Posterior vena cava (tissue), 2 donors: ENCODE measurements at places on chromosomes 3 and 15. TPM values are rescaled to one million over a fixed set of nuclear protein-coding genes. Genes with fewer than 3 reads are reported as not detected.
A peak's percentile ranks its signal among the peaks of the same experiment; 100 is the strongest.

DNA sequence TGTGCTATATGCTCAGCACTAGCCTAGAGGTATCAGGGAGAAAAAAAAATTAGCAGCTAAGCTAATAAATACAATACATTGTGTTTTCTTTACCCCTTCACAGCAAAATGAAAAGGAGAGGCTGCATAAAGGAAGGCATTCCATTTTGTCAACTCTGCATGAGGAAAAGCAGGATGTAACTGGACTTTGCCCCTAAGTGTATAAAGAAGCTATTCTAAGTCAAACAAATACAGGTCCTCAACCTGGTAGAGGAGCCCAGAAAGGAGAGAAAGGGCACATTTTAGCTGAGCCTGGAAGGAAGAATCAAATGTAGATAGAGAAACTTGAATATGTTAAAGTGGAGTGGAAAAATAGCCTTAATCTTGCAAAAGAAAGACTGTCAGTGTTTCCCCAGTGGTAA is 89.0 kb upstream of the SPRED1 start:
- no peak for DNase-seq

GRCh38 chr3:65758876-65759598 is 279.7 kb downstream of the MAGI1 start:
- no peak for DNase-seq

GRCh38 chr3:47005212-47006144 is 26.0 kb downstream of the NBEAL2 start:
- no peak for DNase-seq

The SERINC4 gene
- total RNA-seq, result not detected

GRCh38 chr3:87766721-87767120 is 292.1 kb downstream of the CGGBP1 start:
- DNase-seq, result no peak

DNA sequence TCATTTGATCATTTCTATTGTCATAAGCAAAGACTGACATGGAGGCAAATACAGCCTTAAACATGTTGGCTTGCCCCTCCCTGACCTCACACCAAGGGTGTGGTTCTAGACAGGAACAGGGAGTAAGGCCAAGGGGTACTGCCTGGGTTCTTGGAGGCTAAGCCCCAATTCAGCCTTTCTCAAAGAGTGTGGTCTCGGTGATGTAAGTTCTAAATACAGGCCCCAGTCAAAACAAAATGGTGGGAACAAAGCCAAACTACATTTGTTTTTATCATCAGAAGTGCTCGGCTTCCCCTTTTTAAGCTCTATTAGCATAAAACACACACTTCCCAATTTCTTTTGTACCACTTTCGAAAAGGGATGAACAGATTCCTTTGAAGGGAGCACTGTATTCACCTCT is 129.5 kb downstream of the ATP8B4 start:
- no peak for DNase-seq

The VGLL4 gene
- total RNA-seq, result 78.7 TPM

The CCR3 gene
- total RNA-seq, result not detected

The SMAD6 gene
- 17.4 TPM for total RNA-seq

GRCh38 chr3:188231456-188231855 is 77.5 kb downstream of the LPP start:
- DNase-seq, result no peak

DNA sequence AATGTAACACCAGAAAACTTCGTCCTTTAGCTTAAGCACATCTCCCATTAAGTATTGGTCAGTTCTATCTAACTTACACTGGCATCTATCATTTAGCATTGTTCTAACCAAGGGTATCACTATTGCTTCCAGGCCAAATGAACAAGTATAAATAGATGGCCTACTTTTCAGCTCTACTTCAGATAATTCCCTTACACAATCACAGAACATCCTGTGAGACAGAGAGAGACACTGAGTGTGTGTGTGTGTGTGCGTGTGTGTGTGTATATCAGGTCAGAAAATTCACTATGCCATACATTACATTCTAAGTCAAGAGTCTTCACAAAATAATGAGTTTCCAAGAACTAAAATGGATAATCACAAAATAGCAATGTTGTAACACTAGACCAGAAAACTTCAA is 39.1 kb downstream of the SCAPER start:
- DNase-seq, result no peak

DNA sequence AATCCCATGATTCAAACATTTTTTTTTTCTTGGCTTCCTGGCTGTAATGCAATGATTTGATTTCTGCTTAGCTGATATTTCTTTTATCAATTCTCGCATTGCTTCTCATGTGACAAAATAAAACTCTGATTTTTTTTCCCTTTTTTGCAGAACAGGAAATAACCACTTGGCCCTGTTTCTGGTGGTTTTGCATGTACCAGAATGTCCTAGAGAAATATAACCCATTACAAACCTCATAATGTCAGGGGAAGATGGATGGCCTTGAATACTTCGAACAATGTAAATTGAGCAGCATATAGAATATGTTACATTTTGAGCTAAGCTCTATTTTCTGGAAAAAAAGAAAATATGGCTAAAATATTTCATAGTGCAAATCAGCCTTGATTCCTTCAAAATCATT is 275.6 kb downstream of the RAP2B start:
- DNase-seq, result no peak

- no peak for DNase-seq
Observed at GRCh38 chr3:38960042-38960622, 91.6 kb downstream of the SCN11A start.

DNA sequence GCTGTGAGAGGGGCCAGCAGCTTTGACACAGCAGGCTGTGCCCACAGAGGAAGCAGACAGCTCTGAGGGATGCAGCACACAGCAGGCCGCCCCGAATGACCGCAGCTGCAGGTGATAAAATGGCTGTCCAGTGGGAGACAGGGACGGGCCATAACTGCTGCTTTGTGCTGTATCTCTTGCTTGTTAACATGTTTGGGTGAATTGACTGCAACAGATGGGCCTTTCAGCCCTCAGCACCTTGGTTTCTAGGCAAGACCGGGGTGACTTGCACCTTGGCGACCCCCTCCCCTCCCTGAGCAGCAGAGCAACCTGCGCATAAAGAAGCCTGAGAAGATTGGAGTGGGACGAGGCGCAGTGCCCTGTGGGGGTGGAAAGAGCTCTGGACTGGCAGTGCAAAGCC is 36.6 kb upstream of the CLK3 start:
- DNase-seq, result peak; percentile 52

The TIMMDC1 gene
- 74.9 TPM for total RNA-seq

The RETNLB gene
- total RNA-seq, result not detected

The ANKRD63 gene
- not detected for total RNA-seq

The HYKK gene
- total RNA-seq, result 4.3 TPM

DNA sequence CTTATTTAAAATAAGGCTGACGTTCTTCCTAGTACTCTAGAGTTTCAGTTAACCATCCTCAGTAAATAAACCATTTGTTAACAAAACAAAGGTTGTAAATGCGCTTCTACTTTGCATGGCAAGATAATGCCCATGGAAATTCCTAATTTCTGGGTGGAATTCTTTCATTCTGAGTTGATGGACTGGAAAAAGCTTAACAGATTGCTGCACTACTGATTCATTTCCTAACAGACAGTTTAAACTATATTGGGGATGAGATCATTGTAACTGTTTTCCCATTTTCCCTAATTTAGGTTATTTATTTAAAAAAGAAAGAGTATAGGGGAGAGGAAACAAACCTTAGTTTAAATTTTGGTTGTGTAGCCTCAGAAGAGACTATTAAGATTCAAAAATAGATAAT is 342.2 kb downstream of the NLGN1 start:
- DNase-seq, result no peak

DNA sequence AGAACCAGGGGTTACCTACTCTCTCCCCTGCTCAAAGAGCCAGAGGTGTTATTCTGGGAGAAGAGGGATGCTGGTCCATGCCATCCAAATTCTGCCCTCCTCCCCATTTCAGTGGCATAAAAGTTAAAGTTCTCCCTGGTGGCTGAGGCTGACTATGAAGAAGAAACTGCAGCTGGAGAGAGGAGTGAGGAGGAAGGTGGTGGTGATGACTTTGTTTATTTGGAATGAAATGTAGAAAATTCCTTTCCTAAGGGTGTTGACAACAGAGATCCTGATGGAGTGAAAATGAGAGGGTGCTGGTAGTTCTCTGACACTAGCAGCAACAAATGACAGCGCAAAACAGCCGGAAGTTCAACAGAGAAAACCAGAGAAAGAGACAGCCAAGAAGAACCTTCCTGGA is 100.4 kb downstream of the PCCB start:
- DNase-seq, result no peak

DNA sequence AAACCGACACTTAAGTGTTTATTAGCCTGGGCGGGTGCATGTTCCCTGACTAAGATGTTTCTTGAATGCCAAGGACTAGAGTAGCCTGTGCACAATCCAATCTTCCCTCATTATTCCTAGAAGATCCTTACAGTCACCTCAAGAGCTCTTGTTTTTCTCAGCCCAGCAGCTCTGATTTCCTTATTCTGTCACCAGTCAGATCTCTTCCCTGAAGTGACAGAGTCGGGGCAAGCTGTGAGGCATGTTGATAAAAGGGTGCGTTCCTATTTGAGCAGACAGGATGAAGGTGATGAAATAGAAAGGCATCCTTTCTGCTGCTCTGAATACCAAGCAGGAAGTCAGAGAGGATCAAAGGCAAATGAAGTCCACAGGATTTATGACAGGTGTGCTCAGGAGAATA is 125.6 kb upstream of the MCTP2 start:
- DNase-seq, result no peak

The C3orf85 gene
- total RNA-seq, result not detected

The CP gene
- 41.3 TPM for total RNA-seq

GRCh38 chr3:58345457-58345856 is 12.8 kb downstream of the PXK start:
- no peak for DNase-seq

The TUSC7 gene
- not detected for total RNA-seq

The DAZL gene
- total RNA-seq, result not detected

The MYO1E gene
- total RNA-seq, result 113 TPM

The ADAMTS17 gene
- total RNA-seq, result 6.8 TPM

DNA sequence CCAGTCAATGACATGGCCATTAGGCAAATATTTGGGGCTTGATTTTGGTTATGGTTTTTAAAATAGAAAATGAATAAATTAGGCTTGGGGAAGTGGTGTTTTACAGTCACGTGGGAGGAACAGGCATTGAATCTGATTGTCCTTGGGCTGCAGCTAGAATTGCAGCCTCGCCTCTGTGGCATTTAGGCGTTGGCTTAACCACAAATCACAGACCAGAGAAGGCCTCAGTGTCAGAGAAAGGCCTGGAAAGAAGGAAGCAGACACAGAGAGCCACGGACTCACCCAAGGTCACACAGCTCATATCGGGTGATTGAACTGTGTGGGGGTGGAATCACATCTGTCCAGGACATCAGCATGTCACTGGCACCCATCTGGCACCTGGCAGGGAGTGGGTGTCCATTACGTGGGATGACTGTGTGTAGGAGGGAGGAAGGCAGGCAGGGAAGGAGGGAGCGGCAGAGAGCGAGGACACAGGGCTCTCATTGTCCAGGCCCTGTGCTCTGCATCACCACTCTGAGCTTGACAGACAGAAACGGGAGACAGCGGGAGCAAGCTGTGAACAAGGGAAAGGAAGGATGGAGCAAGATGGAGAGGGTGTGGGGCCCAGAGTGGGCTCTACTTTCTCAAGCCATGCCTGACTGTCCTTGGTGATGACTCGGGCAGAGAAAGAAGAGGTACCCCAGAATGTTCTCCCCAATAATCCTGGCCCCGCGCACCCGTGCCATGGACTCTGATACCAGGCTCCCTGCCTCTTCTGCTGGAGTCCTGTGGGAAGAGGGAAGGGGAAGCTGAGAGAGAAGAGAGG is 186.4 kb downstream of the FAM43A start:
- no peak for DNase-seq

The EXD1 gene
- not detected for total RNA-seq

DNA sequence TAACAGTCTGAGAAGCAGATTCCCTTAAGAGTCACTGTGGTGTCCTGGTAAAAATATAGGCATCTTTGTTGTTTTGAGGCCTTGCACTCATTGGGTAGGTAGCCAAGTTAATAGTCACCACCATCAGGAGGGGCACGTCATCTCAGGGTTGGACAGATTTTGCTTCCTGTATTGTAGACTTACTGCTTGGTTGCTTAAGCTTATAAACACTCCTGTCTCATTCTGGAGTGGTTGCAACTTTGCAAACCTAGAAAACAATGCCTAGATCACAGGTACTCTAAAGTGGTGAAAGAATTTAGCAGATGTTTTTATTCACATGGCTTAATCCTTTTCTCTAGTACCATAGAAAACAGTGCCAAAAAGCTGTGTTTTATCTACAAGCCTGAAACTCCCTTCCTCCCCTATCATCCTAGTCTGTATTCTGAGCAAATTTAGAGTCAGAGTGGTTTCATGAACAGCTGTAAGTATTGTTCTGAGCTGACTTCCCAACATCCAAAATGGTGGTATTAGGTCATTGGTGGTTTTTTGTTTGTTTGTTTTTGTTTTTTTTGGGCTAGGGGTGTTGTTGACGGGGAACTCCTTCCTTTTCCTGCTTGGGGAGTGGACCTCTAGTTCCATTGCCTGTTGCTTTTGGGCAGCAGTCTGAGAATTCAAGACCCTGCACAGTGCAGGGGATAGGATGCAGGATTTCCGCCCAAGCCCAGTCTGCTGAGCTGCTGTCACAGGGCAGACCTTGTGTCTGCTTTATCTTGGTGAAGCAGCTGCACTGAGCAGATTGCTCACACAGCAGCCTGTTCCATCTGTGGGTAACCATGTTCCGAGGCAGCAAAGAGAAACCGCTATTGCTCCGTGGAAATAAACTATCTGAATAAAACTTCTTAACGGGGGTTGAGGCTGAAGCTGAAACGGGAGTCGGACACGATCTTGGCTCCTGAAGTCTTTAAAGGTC is 202.0 kb downstream of the AKAP13 start:
- DNase-seq, result no peak

- DNase-seq, result no peak
Observed at GRCh38 chr3:177673112-177673914, 476.0 kb upstream of the TBL1XR1 start.

GRCh38 chr15:89105147-89105546 is 16.9 kb downstream of the ABHD2 start:
- no peak for DNase-seq

- no peak for DNase-seq
Observed at GRCh38 chr3:154662851-154663250, 232.9 kb upstream of the GPR149 start.

GRCh38 chr3:44120721-44121582 is 120.7 kb upstream of the TOPAZ1 start:
- DNase-seq, result no peak

GRCh38 chr3:30075514-30075913 is 530.9 kb upstream of the TGFBR2 start:
- no peak for DNase-seq

DNA sequence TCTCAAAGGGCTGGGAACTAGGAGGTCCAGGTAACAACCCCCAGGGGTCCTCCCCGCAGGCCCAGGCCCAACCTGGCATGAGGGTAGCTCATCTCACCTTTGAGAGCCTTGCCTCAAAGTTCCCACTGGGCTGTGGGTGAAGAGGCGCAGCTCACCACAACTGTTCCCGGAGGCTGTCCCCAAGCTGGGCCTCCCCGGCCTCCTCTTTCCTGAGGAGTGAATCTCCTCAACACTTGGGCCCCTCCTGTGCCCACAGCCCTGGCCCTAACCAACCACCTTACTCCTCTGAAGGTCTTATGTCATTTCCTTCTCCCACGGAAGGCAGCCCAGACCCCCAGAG is 27.5 kb upstream of the CORO2B start:
- DNase-seq, result peak; percentile 76

The SKOR1 gene
- total RNA-seq, result 0.51 TPM

The ZDHHC23 gene
- total RNA-seq, result 2.3 TPM
